Endothelial cell (in vitro differentiated cells): ENCODE measurements at places on chromosomes 13 and 19. TPM values are rescaled to one million over a fixed set of nuclear protein-coding genes. Genes with fewer than 3 reads are reported as not detected.

The ZNF626 gene
- total RNA-seq = 19.1 TPM

GRCh38 chr19:52527956-52528351 lies 486 bp downstream of the ZNF808 start:
- H3K4me3 ChIP-seq = peak overlapping the region; percentile 96
- peak overlapping the region; percentile 97 for H3K27ac ChIP-seq
- peaks cover 4% of the 10 kb centered on the region for H3K36me3 ChIP-seq
- DNase-seq = peak; percentile 13
- peaks cover 10% of the 10 kb centered on the region for H3K4me1 ChIP-seq

DNA sequence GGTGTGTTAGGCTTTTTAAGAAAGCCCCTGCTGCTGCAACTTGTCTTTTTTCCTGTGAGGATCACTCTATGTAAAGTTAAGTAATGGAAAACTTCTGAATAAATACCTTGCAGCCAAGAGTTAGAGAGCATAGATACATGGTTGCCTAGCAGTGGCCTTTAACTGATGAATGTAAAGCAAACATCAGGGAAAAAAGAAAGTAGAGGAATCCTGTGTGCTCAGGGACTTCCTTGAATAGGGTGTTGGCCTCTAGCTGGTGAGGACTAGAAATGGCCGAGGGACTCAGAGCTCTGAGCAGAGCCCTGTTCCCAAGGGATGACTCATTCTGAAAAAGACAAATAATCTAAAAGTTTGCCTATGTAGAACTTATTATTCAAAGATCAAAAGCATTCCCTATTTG lies 135.7 kb downstream of the MIPEP start:
- no peak for DNase-seq
- H3K4me1 ChIP-seq = peaks cover 11% of the 10 kb centered on the region
- no peak overlapping the region for H3K4me3 ChIP-seq
- H3K36me3 ChIP-seq = no peaks in the 10 kb centered on the region

The ANGPTL8 gene
- not detected for total RNA-seq

DNA sequence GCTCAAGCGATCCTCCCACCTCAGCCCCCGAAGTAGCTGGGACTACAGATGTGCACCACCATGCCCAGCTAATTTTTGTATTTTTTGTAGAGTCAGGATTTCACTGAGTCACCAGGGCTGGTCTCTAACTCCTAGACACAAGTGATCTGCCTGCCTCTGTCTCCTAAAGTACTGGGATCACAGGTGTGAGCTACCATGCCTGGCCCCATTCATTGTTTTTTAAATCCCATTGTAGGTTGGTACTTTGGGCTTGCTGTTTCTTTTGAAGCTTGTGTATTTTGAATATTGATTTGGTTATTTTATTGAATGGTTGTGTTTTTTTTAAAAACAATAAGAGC lies 26.7 kb downstream of the ZMYM2 start:
- peaks cover 16% of the 10 kb centered on the region for H3K4me1 ChIP-seq
- no peak for DNase-seq
- no peak overlapping the region for H3K4me3 ChIP-seq
- peaks cover 4% of the 10 kb centered on the region for H3K36me3 ChIP-seq

DNA sequence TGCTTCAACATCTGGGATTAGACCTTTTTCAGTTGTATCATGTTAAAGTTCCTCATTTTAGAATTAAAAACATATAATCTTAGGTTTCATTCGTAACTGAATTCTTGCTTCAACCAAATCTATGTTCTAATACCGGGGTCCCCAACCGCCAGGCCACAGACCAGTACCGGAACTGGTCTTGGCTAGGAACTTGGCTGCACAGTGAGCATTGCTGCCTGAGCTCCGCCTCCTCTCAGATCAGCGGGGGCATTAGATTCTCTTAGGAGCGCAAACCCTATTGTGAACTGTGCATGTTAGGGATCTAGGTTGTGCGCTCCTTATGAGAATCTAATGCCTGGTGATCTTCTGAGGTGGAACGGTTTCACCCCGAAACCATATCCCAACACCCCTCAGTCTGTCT lies 19.2 kb downstream of the ITM2B start:
- H3K27ac ChIP-seq = no peak overlapping the region
- peaks cover 13% of the 10 kb centered on the region for H3K36me3 ChIP-seq
- DNase-seq = no peak
- no peak overlapping the region for H3K4me3 ChIP-seq
